ENCODE measurements at places on chromosomes 11 and 22.

- no peak for DNase-seq
Observed at GRCh38 chr11:65810046-65810868, 23.4 kb downstream of the OVOL1 start.

DNA sequence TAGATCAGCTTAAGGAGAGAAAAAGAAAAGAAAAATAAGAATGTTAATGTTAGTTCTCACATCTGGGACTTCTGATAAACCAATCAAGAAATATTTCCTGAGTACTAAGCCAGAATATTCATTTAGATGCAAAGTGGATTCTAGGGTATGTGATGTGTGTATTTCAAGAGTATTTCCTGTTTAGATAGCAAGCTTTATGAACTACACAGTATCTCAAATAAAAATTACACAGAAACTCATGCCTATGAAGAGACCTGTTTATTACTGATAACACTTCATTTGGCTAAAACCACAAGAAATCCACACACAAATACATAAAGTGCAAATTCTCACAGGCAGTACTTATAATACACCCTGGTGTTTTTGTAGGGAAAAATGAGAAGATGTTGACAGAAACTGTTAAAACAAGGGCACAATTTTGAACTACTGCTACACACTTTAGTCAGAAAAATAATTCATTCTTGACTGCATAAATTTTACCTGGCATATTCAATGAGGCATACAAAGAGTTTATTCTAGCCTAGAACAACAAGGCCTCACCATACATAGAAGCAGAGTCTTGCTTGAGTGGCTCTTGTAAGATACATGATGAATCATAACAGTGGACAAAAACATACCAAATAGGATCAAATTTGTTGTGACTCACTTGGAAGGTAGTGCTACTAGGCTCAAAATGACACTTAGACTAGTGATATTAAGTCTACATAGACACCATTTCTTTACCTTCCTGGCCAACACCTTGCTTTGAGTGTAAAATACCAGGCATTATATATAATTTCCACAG, 18.8 kb upstream of the P4HA3 start:
- DNase-seq = no peak

- DNase-seq = no peak
Observed at GRCh38 chr11:3126901-3127691, 38.0 kb downstream of the OSBPL5 start.

DNA sequence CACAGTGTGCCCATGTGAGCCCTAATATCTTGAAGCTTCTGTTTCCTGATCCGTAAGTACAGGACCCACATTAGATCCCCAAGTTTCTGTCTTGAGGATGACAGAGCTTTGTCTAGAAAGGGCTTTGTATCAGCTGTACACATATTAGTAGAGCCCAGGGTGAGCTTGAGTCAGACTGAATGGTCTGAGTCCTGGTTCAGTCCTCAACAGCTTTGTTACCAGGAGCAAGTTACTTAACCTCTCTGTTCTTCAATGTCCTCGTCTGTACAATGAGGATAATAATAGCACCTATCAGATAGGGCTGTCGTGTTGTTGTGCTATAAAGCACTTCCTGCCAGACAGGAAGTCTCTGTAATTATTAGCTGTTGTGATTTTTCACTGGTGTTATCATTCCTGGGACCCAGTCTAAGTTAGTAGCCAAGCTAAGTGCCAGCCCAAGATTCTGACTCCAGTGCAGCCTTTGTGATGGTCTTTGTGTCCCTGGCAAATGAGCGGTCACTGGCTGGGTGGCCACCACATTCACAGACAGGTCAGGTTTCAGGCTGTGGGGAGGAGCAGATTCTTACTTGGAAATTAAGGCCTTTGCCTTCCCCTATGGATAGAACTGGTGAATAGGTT, 6.8 kb downstream of the TOM1 start:
- no peak for DNase-seq

GRCh38 chr11:11027288-11027687, 169.4 kb upstream of the ZBED5 start:
- no peak for DNase-seq

GRCh38 chr11:128052912-128053641, 534.3 kb downstream of the ETS1 start:
- no peak for DNase-seq

DNA sequence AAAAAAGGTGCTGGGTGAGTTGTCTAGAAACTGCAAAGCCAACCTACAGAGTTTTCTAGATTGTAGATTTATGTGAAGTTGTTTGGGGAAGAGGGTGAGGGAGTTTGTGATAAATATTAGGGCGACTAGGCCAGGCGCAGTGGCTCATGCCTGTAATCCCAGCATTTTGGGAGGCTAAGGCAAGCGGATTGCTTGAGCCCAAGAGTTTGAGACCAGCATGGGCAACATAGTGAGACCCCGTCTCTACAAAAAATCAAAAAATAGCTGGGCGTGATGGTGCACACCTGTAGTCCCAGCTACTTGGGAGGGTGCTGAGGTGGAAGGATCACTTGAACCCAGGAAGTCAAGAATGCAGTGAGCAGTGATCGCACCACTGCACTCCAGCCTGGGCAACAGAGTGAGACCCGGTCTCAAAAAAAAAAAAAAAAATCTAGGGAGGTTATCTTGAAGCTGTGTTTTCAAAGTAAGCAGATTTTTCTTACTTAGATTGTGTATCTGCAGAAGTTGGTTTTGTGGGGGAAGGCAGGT, 844 bp downstream of the APOL6 start:
- DNase-seq = no peak

GRCh38 chr11:104846216-104846615, 52.0 kb downstream of the CASP12 start:
- DNase-seq = no peak

- no peak for DNase-seq
Observed at GRCh38 chr22:45582955-45583320, 80.3 kb downstream of the FBLN1 start.

DNA sequence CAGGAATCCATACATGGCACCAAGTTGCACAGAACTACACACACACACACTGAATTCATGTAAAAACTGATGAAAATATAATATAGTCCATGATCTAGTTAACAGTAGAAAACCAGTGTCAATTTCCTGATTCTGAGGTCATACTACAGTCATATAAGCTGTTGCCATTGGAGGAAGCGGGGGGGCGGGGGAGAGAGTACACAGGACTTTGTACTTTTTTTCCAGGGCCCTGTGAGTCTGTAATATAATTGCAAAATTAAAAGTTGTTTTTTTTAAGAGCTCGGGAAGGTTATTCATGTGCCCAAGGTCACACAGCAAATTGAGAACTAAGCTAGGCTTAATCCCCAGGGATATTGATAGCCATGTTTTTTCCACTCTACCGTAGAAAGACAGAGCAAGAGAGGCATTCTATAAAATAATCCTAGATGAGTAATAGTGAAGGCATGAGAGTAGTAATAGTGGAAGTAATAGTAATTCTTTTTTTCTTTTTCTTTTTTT, 312.3 kb downstream of the MN1 start:
- no peak for DNase-seq

DNA sequence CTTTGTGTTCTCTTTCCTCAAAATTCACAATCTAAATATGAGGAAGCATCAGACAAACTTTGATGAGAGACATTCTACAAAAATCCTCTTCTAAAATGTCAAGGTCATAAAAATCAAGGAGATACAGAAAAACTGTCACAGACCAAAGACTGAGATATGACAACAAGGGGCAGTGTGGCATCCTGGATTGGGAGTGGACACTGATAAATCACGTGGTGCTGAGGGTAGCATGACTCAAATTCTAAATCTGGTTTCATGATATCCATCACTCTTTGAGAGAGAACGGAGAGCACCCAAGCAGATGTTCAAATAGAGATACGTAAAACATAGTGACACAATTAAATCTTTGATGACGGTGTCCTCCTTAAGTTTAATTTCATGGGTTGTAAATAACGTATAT, 13.0 kb upstream of the CARD18 start:
- no peak for DNase-seq

- no peak for DNase-seq
Observed at GRCh38 chr11:128524172-128524571, 63.2 kb downstream of the ETS1 start.

GRCh38 chr22:49702068-49702397, 125.6 kb downstream of the BRD1 start:
- DNase-seq = no peak

DNA sequence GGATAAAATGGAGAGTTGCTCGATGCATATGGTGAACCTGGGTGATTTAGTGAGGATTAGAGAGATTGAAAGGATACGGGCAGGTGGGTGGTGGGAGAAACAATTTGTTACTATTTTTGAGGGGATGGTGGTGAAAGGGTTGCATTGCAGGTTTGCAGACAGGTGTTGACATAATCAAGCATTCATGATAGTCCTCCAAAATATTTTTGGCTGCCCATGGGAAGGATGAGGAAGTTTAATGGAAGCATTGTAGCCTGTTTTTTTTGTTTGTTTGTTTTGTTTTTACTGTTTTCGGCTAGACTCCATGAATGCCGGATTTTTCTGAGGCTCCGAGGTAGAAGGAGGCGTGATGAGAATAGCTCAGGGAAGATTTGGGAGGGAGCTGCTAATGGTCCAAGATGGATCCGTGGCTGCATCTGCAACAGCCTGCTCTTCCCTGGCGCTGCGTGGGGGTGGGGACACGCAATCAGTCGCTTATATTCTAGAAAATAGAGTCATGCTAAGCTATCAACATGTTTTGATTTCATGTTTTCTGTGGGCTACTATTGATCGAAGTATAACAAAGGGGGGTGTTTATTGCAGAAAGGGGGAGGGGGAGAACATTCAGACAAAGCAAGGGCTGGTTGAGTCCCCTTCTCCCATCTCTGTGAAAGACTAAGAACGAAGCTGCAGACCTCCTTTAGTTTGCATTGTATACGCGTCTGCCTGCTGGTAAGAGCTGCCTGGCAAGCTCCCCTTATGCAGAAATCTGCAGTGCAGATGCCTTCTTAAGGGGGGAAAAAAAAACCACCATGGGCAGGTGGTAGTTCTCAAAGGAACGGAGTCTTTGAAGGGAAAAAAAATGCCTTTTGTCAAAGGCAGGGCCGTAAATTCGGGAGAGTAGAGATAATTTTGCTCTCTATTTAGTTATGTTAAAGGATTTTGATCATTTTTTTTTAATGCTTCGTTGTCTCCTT, 1.0 kb downstream of the RTN3 start:
- DNase-seq = no peak
